Psoas muscle (tissue), 8 donors: ENCODE measurements at places on chromosomes 1 and 21. TPM values are rescaled to one million over a fixed set of nuclear protein-coding genes. Genes with fewer than 3 reads are reported as not detected.

TCHHL1 gene
- not detected for total RNA-seq

TNFSF4 gene
- total RNA-seq: 0.20 TPM

RNF223 gene
- not detected for total RNA-seq

GJB3 gene
- not detected for total RNA-seq

DNA sequence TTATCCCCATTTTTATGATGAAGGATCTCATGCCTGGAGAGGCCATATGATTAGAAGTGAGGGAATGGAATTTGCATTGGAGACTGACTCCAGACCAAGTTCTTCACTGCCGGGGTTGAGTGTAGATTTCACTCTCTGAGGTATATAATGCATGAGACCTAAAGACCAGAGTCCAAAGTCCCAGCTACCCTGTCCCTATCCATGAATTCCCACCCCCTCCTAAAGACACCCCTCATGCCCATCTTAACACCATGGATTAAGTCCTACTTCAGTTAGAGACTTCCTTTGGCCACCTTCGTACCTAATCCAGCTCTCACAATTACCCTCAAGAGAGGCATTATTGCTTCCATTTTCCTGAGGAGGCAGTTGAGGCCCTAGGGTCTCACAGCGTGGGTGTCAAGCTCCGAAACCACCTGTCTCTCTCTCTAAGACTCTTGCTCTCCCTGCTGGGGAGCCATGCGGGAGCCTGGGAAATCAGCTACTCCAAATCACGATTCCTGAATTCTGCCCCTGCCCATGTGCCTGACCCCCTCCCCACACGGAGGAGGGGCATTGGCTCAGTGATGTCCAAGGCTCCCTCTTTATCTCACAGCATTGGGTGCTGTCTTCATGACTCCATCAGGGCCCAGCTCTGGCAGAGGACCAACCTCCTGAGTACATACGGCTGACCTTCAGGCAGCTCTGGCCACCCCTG is 11.7 kb upstream of the FOXO6 start:
- no peaks in the 10 kb centered on the region for H3K27me3 ChIP-seq
- no peak for DNase-seq
- peaks cover 11% of the 10 kb centered on the region for H3K4me1 ChIP-seq
- H3K27ac ChIP-seq: no peak overlapping the region
- no peak overlapping the region for H3K4me3 ChIP-seq
- H3K36me3 ChIP-seq: no peaks in the 10 kb centered on the region

GRCh38 chr1:187551061-187551460 is 722.3 kb downstream of the PLA2G4A start:
- H3K4me1 ChIP-seq: no peaks in the 10 kb centered on the region
- H3K27me3 ChIP-seq: no peaks in the 10 kb centered on the region
- no peak overlapping the region for H3K4me3 ChIP-seq
- no peak overlapping the region for H3K27ac ChIP-seq
- no peak for DNase-seq

DNA sequence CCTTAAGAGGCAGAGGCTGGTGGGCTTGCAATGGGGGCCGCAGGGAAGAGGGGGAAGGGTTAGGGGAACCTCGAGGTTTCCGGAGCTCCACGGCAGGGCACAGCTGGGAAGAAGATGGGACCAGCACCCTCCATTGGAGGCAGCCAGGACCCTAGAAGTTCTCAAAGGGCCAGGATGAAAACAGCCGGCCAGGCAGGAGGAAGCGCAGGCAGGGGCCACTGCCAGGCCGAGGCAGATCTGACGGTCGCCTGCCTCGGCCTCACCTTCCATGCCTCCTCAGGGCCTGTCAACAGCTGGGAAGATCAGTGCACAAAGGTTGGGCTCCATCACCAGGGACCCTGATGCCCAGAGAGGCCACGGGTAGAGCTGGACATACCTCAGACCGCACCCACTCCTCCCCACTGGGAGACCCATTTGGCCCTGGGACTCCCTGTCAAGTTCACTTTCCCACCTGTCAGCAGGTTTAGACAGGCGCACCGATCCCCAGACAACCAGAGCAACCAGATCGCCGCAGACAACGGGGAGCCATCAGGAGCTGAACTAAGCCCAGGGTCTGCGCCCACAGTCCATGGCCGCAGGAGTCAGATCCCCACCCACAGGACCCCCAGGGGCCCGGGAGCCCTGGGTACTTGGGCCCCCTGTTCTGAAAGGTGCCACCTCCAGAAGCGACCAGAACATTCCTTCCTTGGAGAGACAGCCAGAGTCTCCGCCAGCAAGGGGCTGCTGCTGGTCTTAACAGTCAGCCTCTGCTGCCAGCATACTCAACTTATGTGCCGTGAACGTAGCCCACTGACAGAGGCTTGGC is 2.2 kb downstream of the SLC19A1 start:
- no peak overlapping the region for H3K4me3 ChIP-seq
- no peaks in the 10 kb centered on the region for H3K36me3 ChIP-seq
- peaks cover 5% of the 10 kb centered on the region for H3K4me1 ChIP-seq
- peak; percentile 19 for DNase-seq

- H3K36me3 ChIP-seq: no peaks in the 10 kb centered on the region
- no peaks in the 10 kb centered on the region for H3K27me3 ChIP-seq
- DNase-seq: no peak
- no peak overlapping the region for H3K4me3 ChIP-seq
- no peaks in the 10 kb centered on the region for H3K4me1 ChIP-seq
- no peak overlapping the region for H3K27ac ChIP-seq
Measured at GRCh38 chr1:115240297-115240696, 97.8 kb downstream of the NGF start.

DNA sequence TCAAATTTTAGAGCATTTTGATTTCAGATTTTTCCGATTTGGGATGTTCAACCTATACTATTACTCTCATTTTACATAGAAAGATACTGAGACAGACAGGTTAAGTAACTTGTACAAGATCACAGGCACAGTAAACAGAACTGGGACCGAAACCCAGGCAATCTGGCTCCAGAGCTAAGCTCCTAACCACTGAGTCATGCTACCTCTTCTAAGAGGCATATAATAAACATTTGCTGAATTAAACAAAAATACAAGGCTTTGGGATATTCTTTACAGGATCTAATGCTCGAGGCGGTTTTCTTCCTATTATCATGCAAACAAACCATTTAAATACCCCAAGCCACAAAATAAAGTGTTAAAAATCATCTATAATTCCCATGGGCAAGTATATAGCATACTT is 50.3 kb downstream of the MCOLN2 start:
- no peak for DNase-seq
- no peak overlapping the region for H3K4me3 ChIP-seq
- no peak overlapping the region for H3K27ac ChIP-seq
- H3K36me3 ChIP-seq: no peaks in the 10 kb centered on the region
- H3K27me3 ChIP-seq: peaks cover 5% of the 10 kb centered on the region

GRCh38 chr1:156295391-156295947 is at the start of gene GLMP:
Gene GLMP (minus strand): TSS chr1:156295679. CDS start chr1:156295645, 34 bp downstream.
- no peaks in the 10 kb centered on the region for H3K36me3 ChIP-seq
- peak within 1 kb of the TSS; percentile 76 for H3K4me3 ChIP-seq
- no peaks in the 10 kb centered on the region for H3K4me1 ChIP-seq
- H3K27me3 ChIP-seq: no peaks in the 10 kb centered on the region
- DNase-seq: peak; percentile 72
- peak within 1 kb of the TSS; percentile 2 for H3K27ac ChIP-seq

DNA sequence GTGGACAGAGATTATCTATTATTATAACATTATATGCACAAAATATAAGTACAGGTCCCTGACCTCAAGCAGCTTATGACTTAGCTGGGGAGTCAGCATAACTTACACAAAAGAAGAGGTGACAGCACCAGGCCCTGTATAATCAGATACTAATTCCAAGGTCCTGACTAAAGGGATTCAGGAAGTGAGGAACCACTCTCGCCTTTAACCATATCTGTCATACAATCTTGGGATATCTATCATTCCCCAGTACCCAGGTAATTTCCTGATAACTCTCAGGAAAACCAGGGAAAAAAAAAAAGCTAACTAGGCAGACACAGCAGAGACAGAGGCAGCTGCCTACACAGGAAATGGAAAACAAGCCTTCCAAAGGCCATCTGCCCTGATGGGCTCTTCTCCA is 78.5 kb upstream of the CAMK1G start:
- no peaks in the 10 kb centered on the region for H3K27me3 ChIP-seq
- no peak overlapping the region for H3K4me3 ChIP-seq
- H3K27ac ChIP-seq: no peak overlapping the region
- no peaks in the 10 kb centered on the region for H3K36me3 ChIP-seq
- DNase-seq: no peak

GRCh38 chr1:208652296-208653160 is 408.3 kb upstream of the PLXNA2 start:
- no peak for DNase-seq
- H3K27ac ChIP-seq: no peak overlapping the region
- no peaks in the 10 kb centered on the region for H3K4me1 ChIP-seq
- H3K27me3 ChIP-seq: peaks cover 5% of the 10 kb centered on the region
- H3K36me3 ChIP-seq: no peaks in the 10 kb centered on the region

GRCh38 chr1:72938408-72938807 is 656.1 kb upstream of the NEGR1 start:
- no peaks in the 10 kb centered on the region for H3K27me3 ChIP-seq
- H3K4me3 ChIP-seq: no peak overlapping the region
- no peaks in the 10 kb centered on the region for H3K4me1 ChIP-seq
- no peak for DNase-seq
- H3K27ac ChIP-seq: no peak overlapping the region

DNA sequence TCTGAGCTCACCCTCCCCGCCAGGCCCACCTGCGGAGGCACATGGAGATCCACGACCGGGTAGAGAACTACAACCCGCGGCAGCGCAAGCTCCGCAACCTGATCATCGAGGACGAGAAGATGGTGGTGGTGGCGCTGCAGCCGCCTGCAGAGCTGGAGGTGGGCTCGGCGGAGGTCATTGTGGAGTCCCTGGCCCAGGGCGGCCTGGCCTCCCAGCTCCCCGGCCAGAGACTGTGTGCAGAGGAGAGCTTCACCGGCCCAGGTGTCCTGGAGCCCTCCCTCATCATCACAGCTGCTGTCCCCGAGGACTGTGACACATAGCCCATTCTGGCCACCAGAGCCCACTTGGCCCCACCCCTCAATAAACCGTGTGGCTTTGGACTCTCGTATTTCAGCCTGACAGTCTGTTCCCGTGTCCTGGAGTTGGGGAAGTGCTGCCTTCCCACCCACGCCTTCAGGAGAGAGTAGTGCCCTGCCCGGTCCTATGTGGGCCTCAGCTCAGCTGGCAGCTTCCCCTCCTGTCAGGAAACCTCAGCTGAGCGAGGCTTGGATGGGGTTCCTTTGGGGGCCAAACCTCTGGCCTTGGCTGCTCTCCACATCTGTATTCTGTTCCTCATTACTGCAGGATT is 9.2 kb downstream of the ZBTB48 start:
- no peak overlapping the region for H3K4me3 ChIP-seq
- H3K36me3 ChIP-seq: peaks cover 63% of the 10 kb centered on the region
- H3K27me3 ChIP-seq: no peaks in the 10 kb centered on the region
- peak; percentile 72 for DNase-seq
- peak overlapping the region; percentile 98 for H3K27ac ChIP-seq

GRCh38 chr1:83765125-83765524 is 233.8 kb downstream of the TTLL7 start:
- H3K27ac ChIP-seq: no peak overlapping the region
- H3K4me3 ChIP-seq: no peak overlapping the region
- no peaks in the 10 kb centered on the region for H3K4me1 ChIP-seq
- no peaks in the 10 kb centered on the region for H3K27me3 ChIP-seq
- DNase-seq: no peak

- H3K4me1 ChIP-seq: no peaks in the 10 kb centered on the region
- no peak overlapping the region for H3K4me3 ChIP-seq
- H3K36me3 ChIP-seq: no peaks in the 10 kb centered on the region
- H3K27ac ChIP-seq: no peak overlapping the region
- H3K27me3 ChIP-seq: no peaks in the 10 kb centered on the region
Measured at GRCh38 chr1:224769452-224770335, 153.6 kb downstream of the CNIH3 start.

DNA sequence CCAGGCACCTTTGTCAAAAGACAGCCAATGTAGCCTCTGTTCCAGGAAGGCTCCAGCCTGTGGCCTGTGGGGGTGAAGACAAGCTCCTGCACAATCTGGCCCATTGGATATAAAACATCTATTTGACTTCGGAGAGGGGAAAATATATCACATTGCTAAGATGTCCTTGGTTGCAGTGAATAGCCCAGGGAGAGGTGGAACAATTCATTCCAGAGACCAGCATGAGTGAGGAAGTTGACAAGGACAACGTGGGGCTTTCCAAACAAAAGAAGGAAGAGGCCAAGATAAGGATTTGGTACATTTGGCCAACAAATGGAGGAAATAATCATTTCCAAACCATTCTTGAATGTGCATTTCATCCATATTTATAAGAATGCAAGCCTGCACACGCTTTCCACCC is 187.0 kb downstream of the ETS2 start:
- H3K27me3 ChIP-seq: no peaks in the 10 kb centered on the region
- H3K4me1 ChIP-seq: peaks cover 50% of the 10 kb centered on the region
- H3K36me3 ChIP-seq: no peaks in the 10 kb centered on the region

DNA sequence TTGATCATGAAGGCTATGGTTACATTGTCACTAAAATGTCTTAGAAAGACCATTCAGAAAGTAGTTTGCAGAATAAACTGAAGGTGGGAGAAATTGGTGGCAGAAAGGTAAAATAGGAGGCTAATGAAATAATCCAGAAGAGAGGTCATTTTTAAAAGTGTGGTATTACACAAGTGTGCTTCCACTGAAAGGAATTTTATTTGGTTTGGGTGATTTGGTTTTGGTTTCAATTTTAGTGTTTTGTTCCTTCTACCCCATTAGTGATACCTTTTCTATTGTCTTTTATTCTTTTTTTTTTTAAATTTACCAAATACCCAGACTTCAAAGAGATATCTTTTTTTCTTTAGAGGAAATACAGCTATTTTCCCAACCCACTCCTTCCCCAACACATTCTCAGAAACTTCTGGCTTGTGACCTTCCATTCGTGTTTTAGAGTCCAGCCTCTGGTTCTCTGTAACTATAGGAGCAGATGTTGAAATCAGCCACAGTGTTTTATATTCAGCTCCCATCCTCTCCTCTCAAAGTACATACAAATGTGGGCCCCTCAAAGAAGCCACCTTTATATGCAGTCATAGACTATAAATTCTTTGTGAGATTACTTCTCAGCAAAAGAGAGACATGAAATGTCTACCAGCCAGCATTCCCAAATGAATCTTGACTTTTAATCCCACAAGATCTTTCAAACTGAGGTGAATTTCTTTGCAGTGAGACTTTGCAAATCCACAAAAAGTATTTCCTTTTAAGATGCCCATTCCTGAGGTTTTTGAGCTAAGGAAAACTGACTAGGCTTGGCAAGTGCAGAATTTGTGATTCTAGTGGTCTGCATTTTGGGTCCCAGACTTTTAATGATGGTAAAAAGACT is 42.0 kb upstream of the PALMD start:
- H3K4me1 ChIP-seq: no peaks in the 10 kb centered on the region
- no peaks in the 10 kb centered on the region for H3K27me3 ChIP-seq
- H3K27ac ChIP-seq: no peak overlapping the region
- H3K4me3 ChIP-seq: no peak overlapping the region
- no peak for DNase-seq

DNA sequence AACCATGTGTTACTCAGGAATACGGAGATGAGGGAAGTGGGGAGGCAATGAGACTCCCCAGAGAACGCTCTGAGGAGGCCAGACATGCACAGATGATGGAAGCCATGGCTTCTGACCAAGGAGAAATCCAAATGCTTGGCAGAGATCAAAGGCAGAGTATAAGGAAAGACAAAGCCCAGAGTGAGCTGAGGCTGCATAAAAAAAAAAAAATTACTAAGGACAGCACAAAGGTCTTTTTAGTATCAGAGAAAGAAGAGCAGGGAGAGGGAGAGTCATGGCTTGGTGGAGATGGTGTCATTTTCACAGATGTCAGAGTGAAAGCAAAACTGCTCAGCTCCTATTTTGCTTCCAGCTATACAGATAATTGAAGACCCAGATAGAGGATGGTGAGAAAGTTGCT is 8.1 kb upstream of the NCF2 start:
- no peaks in the 10 kb centered on the region for H3K36me3 ChIP-seq
- H3K27me3 ChIP-seq: peaks cover 3% of the 10 kb centered on the region
